Stimulated activated naive CD8-positive, alpha-beta T cell treated with anti-CD3 and anti-CD28 coated beads, Interleukin-15, amount 100 ng/mL, for 72 hours (primary cell): ENCODE measurements at places on chromosomes 4 and X.

DNA sequence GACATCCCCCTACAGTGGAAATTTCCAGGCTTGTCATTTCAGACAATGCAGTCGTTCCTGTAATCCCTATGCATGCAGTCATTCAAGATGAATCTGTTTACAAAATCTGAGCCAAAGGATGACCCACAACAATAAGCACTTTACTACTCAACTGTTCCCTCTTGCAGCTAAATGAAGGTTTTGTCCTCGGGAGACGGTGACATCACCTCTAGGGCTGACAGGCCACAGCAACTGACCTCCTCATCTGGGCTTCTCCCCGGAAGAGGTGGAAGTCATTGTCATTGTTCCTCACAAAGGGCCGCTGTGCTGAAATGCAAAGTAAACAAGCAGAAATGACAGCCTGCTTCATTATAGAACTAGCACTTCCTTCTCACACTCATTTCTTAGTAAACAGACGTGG is 29.2 kb downstream of the CLRN2 start:
- no peak for DNase-seq

DNA sequence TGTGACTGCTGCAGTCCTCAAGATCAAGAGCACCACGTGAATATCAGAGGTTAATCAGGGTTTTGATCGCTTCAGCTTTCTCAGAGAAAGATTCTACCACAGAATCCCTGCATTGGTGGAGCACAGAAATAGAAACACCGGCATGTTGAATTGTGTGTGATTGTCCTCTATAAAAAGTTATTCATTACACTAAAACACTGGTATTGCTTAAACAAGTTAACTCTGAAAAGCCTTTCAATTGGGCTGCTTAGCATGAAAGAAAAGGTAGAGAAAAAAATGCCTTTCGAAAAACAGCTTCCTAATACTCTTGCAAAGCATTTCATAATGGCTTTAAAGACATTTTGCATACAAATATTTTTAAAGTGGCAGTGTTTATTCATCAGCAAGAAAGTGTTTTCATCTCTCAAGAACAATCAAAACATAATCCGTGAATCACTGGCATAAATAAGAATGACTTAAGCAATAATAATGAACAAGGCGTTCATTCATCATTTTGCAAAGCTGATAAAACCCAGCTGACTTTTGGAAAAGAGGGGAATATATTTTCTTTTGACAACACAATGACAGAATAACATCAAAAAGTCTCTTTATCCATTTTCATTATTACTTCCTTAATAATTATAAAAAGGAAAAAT is 61.1 kb downstream of the HELT start:
- DNase-seq = no peak

GRCh38 chrX:2498781-2499302 is 1.9 kb downstream of the DHRSX start:
- DNase-seq = no peak

DNA sequence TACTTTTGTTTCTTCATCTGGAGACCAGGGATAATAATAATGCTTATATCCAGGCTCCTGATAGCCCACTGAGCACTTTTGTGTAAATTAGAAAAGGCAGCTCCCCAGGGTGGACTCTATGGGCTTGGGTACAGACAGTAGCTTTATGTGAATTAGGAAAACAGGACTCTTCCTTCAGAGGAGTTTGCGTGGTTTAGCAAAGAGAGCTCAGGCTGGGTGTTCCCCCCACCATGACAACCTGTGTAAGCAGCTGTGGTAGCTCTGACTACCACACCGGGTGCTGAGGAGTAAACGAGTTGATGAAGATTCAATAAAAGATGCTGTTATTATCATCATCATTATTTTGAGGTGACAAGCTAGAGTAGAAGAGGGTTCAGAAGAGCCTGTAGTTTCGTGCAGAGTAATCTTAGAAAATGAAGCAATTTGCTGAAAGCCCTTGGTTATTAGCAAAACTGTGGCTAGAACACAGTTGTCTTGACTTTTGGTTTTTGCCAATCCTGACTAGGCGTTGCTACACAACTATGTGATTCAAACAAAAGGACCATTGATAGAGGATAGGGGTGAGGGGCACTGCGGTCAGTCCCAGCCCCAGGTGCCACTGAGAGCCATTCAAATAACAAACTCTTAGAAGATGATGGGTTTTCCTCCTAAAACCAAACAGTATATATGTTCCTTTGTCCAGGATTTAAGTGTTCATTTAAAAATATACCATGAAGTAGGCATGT is 60.6 kb upstream of the LIMCH1 start:
- no peak for DNase-seq

- peak; percentile 13 for DNase-seq
Measured at GRCh38 chrX:150690126-150690525, 3.1 kb upstream of the MTMR1 start.

DNA sequence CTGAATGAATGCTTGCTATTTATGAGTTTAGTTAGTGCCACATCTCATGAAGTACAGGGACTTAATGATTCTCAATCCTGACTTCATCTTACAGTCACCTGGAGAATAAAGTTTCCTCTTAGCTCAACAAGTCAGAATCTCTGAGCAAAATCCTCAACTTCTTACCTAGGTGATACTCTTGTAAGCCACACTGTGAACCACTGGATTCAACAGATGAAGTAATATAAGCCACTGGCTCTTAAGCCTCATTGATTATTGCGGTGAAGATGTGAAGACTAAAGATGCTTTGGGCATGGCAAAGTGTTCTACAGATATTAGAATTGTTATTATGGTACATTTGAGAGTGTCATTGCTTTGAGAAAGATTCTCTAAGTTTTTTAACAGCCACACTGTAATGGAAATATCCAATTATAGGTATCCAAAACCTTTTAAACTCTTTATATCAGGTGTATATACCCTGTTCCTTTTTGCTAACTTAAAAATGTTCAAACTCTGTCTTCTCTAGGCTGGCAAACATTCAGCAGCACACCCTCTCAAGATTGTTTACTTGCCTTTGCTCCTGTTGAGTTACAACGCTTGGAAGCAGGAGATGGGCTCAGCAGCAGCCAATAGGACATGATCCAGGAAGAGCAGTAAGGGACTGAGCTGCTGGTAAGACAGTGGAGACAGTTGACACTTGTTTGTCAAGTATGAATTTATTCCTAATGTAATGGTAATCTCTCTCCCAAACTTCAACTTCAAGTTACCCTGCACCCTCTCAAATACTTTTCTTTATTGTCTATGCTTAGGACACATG is 43.4 kb downstream of the TET2 start:
- DNase-seq = no peak

- DNase-seq = no peak
Measured at GRCh38 chrX:73562458-73562857, 539 bp upstream of the CHIC1 start.

- DNase-seq = no peak
Measured at GRCh38 chr4:160406263-160406825, 1303.5 kb downstream of the RAPGEF2 start.

DNA sequence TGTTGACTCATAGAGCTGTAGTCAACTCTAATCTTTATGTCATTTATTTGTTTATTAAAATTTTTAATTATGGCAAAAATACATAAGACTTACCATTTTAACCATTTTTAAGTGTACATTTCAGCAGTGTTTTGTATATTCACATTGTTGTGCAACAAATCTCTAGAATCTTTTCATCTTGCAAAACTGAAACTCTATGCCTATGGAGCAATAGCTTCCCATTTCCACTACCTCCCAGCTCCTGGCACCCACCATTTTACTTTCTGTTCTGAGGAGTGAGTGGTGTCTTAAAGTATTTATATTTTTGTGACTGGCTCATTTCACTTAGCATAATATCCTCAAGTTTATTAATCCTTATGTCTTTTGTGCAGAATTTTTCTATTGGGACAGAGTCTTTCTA is 181.0 kb downstream of the GPAT3 start:
- no peak for DNase-seq

GRCh38 chr4:158422546-158422945 is 99.1 kb upstream of the RXFP1 start:
- DNase-seq = no peak

DNA sequence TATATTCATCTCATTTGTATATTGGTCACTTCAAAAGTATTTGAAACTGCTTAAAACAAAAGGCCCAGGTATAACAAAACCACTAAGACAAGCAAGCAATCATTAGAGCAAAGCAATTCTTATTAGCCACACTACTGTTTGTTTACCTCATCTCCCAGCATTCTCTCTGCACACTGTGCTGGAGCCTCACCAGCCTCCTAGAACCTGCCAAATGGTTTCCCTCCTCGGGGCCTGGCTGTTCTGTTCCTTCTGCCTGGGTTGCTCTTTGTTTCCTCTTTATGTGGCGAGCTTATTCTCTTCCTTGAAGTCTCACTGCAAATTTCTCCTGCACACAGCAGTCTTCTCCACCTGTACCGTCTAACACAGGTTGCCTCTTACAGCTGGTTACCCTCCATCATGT is 67.5 kb upstream of the MND1 start:
- DNase-seq = no peak

- no peak for DNase-seq
Measured at GRCh38 chrX:110216027-110216426, 101.9 kb downstream of the AMMECR1 start.

DNA sequence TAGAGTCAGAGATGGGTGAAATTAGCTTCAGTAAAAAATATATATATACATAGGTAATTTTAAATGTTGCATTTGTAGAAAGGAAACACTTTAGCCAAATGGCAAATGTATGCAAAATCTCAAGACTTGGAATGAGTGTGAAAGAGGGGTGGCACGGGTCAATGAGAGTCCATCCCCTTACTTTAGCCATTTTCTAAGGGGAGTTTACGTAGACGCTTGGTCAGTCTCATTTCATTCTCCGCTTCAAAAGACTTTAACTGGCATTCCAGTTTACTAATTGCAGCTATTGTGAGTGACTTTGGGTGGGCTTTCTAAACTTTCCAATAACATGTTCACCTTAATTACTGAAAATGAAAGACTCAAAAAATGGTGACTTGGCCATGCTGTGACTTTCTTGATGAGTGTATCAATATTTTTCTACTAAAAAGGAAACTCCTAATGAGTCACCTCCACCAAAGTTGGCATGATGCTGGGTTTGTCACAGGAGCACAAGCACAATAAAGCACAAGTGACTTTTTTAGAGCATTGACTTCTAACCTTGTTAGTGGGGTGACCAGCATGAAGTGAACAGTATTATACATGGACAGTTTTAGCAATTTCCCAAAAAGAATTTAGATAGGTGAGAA is 356.0 kb upstream of the RASGEF1B start:
- DNase-seq = peak; percentile 20

DNA sequence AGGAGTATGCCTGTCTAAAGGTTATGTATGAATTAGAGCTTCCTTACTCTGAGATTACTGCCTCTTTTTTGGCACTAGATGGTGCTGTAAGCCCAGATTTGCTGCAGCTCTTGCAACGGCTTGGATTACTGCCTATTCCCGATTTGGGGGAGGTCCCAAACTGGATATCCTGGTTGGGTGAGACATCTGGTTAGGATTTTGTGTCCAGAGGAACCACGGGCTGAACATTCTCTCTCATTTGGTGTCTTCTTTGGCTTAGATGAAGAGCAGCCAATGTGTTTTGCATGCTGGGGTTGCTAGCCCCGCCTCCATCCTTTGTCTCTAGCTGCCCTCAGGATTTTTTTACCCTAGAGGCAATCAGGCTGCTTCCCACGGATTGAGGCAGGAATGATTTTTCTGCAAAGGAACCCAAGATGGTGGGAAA is 31.9 kb downstream of the F8A1 start:
- peak; percentile 13 for DNase-seq

DNA sequence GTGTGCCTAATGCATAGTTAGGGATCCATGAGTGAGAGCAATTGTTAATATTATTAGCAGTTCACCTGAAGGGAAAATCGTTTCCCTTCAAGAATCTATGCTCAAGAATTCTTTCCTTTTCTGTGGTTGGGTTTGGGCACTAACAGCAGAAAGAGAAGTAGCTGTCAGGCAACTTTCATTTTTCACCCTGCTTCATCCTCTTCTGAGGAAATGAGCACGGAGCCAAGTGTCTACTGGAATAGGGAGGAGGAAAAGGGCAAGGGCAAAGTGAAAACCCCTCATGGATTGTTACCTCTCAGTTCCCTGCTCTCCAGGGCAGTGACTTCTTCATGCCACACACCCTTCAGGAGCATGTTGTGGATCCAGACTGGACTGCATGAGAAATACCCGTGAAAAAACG is 2.6 kb upstream of the HPGDS start:
- no peak for DNase-seq

GRCh38 chrX:6857749-6858148 is 289.8 kb upstream of the STS start:
- no peak for DNase-seq

GRCh38 chr4:139676365-139676764 is 10.7 kb downstream of the MGST2 start:
- no peak for DNase-seq

GRCh38 chr4:144611850-144612249 is 34.1 kb upstream of the HHIP start:
- peak; percentile 8 for DNase-seq

DNA sequence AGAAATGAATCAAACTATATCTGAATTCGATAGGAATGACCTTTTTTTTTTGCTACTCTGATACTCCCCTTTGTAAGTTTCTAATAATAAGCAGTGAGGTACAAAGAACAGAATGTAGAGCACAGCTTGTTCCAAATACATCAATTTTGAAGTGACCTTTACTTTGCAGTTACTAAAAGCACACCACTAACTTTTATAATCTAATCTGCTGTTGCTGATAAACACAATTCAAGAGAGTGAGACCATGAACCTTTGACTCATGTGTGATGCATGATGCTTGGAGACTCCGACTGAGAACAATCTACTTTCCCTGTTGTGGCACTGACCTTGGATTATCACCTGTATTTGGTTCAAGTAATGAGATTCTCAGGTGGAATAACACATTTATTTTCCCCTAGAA is 91.6 kb upstream of the GNPDA2 start:
- DNase-seq = no peak

DNA sequence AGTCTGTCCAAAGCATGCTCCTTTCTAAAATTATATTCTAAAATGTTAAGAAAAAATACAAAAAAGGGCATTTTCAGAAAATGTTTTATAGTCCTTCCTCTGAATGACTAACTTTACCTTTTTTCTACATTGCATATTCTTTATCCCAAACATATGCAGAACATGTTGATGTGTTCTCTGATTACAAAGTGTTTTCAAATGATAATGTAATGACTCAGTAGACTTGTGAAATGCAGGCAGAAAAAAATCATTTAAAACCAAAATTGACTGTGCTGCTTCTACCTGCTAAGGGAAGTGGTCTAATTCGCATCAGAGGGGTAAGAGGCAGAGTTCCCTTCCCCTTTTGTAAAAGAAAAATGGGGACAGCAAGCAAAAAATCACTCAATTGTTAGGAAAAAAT is 22.7 kb upstream of the YTHDC1 start:
- no peak for DNase-seq

DNA sequence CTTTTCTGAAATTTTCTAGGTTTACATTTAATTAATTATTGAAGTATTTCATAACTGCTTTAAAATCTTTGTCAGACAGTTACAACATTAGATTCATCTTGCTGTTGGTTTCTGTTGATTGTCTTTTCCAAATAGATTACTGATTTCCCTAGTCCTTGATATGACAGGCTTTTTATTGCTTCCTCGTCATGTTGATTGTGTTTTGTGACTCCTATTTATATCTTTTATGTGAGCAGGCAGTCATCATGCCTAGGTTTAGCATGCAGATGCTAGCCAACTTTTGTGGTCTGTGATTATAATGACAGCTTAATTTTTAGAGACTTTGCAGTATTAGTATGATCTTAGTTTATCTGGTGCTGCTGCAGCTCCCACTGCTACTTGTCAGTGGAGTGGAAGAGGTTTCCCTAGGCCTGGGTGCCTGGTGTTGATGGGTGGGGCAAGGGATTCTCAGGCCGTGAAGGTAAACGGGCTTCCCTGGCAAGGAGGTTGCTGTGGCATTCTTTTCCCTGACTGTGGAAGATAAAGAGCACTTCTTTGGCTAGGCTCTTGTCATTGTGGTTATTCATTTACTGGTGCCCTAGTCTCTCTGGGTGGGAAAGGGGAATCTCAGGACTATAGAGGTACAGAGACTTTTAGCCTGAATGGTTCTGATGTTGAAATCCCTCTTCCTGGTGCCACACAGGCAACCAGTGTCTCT is 65.7 kb downstream of the SERPINA7 start:
- DNase-seq = no peak
